Progenitor cell of endocrine pancreas (in vitro differentiated cells): ENCODE measurements at places on chromosomes 1 and 21.

DNA sequence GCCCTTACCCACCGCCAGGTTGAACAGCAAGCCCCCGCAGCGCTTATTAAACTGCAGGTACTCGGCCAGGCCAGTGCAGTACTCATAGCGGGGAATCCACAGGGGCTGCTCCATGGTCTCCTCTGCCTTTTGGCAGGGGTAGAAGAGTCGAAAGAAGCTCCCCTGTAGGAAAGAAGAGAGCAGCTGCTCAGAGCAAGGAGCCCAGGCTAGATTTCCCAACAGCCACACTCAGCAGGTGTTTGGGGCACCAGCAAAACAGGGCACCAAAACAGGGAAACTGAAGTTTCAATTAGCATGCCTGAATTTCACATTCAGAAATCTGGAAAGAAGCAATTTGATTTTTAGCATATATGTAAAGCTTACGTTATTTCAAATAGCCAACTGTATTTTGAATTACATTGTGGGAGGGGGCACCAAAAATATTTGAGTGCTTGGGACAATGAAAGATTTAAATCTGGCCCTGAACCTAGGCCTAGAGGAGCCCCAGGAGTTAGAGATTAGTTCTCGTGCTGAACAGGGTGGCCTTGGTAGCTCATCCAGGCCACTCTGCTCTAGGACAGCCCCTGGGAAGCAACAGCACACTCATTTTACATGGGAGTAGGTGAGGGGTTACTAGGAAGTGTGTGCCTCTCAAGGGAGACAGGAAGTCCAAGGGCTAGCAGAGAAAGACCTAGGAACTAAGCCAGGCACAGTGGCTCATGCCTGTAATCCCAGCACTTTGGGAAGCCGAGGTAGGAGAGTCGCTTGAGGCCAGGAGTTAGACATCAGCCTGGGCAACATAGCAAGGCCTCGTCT, 8.2 kb downstream of the PAFAH2 start:
- no peak for DNase-seq

DNA sequence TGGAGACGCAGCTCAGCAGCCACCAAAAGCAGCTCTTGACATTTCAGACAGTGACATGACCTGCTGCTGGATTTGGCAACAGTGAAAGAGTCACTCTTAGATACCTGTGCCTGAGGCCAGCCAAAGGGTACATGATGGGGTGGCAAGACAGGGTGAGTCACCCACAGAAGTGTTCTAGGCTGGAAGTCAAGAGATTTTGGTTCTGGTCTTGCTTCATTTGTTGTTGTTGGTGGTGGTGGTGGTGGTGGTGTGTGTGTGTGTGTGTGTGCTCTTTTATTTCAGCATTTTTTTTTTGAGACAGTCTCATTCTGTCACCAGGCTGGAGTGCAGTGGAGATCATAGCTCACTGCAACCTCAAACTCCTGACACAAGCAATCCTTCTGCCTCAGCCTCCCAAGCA, 25.8 kb downstream of the SHISAL2A start:
- DNase-seq, result no peak

- DNase-seq, result no peak
Measured at GRCh38 chr1:59900640-59901039, 25.9 kb downstream of the CYP2J2 start.

DNA sequence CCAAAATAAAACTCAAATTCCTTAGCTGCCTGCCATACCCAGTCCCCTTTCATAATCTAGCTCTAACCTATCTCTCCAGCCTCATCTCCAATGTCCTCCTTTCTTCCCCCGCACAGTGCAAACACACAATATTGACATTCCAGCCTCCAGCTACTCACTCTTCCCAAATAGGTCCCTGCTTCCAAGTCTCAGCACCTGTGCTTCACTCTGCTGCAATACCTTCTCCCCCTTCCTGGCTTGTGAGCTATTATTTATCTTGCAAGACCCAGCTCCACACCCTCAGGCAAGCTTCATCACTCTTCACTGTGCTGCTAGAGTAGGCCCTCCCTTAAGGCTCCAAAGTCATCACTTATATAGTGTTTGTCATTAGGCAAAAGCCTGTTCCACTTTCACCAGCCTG, 9.7 kb downstream of the PLPP3 start:
- no peak for DNase-seq

DNA sequence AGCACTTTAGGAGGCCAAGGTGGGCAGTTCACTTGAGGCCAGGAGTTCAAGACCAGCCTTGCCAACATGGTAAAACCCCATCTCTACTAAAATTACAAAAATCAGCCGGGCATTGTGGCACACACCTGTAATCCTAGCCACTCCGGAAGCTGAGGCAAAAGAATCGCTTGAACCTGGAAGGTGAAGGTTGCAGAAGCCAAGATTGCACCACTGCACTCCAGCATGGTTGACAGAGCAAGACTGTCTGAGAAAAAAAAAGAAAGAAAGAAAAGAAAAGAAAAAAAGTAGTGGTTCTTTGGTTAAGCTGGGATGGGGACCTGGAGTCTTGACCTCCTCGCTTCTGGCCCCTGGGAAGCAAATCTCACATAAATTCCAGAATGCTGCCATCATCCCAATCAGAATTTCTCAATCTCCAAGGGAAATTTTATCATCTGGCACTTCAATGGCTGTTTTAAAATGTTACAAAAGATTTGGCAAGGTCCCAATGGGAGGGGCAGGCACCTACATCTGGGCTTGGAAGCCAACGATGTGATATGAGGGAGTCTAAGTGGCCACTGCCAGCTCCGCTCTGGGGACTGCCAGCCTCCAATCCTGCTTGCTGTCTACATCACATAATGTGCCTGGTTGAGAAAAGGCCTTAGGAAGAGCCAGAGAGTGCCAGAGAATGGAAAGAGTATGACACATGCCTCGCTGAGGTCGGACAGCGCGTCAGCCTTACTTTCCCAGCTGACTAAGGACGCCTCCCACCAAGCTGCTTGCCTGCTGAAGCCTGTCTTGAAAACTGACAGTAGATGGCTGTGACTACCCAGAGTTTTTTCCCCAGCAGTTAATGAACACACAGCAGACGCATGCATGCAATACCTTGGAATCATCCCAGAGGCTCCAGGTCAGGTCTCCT, 42.1 kb upstream of the SRP9 start:
- no peak for DNase-seq

DNA sequence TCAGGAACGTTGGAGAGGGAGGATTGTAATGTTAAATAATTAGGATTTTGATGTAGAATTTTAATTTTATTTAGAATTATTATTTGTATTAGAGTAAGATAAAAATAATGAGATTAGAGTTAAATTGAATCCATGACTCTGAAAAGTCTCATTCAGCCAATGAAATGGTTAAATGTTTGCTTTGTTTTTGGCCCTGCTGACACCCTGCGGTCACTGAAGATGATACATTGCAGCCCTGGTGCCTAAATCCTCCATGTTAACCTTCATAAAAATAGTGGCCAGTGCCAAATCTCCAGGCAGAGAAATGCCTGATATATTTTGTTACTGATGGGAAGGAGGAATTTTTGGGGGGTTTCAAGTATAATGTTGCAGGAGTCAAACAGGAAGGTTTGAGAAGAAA, 27.3 kb upstream of the RLF start:
- no peak for DNase-seq

- DNase-seq, result no peak
Measured at GRCh38 chr1:150262388-150263320, 5.1 kb downstream of the CA14 start.

- no peak for DNase-seq
Measured at GRCh38 chr1:94942171-94943128, 15.5 kb upstream of the CNN3 start.

DNA sequence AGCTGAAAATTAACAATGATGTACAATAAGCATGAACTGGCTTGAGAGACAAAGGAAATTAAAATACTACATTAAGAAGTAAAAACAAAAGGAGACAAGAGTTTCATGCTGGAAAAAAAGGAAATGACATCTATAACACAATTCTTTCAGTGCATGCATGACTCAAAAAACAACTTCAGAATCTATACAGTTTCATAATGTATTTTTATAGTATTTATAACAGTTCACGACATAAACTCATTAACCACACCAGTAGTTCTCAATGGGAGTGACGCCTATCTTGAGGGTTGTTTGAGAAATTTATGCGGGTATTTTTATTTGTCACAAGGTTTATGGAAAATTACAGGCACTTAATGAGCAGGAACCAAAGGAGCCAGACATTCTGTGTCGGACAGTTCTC, 168.5 kb downstream of the SMYD3 start:
- DNase-seq, result no peak

DNA sequence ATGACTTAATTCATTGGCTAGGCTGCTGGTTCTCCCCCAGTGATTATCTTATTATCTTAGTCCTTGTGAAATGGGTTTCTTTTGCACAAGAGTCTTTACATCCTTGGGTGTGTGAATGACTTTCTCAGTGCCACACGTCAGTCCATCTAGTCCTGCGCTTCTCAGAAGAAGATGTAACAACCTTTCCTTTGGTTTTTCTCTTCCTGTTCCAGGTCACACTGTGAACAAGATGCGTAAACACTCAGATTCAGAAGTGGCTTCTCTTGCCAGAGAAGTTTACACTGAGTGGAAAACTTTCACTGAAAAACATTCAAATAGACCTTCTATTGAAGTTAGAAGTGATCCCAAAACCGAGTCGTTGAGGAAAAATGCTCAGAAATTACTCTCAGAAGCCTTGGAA, 35.0 kb downstream of the TCEANC2 start:
- no peak for DNase-seq

GRCh38 chr21:35145626-35146233, 96.6 kb upstream of the RUNX1 start:
- DNase-seq, result no peak

- DNase-seq, result no peak
Measured at GRCh38 chr1:23369335-23370013, at the start of gene ZNF436. TSS of gene ZNF436 (minus strand) at chr1:23369836. CDS start at chr1:23368005, 1,831 bp downstream.

- DNase-seq, result no peak
Measured at GRCh38 chr21:43352568-43353281, 74.2 kb downstream of the SIK1 start.

DNA sequence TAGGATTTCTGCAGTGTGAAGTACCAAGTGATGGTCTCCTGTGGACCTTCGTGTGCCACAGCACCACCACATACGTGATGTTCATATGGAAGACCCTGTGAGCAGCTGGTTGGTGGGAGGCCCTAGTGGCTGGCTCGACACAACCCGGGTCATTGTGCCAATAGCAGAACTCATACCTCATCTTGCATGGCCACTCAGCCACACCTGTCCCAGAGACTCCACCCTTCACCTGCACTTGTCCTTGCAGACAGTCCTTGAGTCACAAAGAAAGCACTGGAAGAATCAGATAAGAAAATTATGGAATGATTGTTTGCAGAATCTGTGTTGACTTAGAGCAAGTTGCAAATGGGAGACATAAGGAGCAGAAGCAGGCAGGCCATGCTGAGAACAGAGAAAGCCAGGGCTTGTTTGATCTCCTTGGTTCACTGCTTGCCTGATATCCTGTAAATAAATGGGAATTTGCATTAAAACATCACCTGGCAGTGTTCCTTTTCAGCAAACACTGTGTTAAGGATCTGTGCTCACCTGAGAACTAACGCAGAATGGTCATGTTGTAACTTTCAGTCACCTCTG, 307.7 kb downstream of the SIPA1L2 start:
- no peak for DNase-seq

DNA sequence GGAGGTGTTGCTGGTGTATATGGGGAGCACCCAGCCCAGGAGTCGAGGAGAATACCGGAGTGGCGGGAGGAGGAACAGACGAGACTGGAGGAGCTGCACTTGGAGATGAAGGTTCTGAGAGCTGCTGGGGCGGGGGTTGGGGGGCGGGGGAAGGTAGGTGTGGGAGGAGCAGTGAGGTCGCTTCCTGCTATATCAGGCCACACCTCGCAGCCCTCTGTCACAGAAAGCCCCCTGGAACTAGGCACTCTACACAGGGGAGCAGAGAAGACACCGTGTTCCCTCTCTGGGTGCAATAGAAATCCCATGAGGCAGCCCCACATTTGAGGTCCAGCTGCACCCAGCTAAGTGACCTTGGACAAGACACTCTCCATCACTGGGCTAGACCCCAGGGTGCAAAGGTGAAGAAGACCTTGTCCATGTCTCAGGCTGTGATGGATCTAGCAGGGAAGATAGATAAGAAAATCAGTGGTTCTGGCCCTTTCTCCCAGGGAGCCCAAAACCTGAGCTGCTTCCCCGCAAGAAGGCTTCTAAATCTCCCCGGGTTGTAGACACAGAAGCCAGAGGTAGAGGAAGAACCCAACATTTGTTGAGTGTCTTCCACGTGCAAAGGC, 155.8 kb upstream of the EDN2 start:
- no peak for DNase-seq

DNA sequence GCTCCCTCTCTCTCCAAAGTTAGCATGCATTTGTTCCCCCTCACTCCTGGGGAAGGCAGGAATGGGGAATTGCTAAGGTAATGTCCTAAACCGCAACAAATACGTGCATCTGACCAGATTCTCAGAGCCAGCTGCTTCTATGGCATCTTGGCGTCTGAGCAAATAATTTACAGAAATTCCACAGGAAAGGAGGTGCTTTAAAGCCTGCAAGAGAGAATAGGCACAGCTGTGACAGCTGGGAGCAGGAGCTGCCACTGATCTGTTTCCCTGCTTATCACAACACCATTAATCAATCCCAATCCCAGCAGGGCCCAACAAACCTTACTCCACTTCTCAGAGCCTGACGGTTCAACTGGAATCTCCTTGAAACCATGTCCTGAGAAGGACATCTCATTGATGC, 83.5 kb upstream of the ZNF281 start:
- no peak for DNase-seq

GRCh38 chr1:175497501-175497900, 245.9 kb downstream of the TNR start:
- DNase-seq, result no peak
